ENCODE measurements at places on chromosomes 5 and 9.
A peak's percentile ranks its signal among the peaks of the same experiment; 100 is the strongest.

DNA sequence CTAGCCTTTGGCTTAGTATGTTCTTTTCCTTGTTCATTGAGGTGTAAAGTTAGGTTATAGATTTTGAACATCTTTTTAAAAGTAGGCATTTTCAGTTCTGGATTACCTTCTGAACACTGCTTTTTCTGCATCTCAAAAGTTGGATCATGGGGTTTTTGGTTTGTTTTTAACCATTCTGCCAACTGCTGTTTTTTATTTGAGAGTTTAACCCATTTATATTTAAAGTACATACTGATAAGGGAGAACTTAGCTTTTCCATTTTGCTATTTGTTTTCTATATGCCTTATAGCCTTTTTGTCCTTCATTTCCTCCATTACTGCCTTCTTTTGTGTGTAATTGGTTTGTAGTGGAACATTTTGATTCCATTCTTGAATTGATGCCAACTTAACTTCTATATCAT lies 30.5 kb upstream of the ZNF169 start:
- no peak for DNase-seq

- DNase-seq, result no peak
Observed at GRCh38 chr9:133702798-133703590, 35.2 kb downstream of the SARDH start.

DNA sequence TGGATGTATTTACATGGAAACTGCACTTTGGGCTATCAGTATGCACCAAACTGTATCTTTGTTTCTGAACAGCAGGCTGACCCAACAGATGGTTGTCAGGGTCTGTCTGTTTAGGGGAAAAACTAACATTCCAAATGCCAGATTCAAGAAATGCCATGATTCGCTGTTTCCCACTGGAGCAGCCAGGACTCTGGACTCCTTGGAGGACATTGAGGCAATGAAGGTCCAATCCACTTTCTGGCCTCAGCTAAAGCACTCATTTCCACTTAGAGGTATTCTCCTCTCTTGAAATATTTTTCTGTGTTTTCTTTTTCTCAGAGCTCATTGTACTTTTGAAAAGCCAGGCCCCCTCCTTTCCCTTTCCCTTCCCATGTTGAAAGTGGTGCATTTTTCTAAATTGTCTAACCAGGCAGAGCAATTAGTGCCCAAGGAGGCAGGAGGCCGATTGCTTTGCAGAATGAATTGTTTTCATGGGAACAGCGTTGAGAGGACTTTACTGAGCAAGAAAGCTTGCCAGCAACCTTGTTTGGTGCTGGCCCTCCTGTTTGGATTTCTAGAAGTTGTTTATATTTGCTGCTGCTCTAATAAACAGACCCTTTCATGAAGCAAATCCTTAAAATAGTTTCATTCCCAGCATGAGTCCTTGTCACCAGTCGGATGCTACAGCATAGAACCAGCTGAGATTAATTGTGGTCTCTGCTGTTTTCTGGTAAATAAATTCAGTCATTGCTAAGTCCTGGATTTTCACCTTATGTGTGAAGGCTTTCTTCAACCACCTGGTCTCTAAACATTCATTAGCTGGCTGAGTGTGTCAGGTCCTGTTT lies 132.8 kb upstream of the TAF11L2 start:
- DNase-seq, result no peak

GRCh38 chr5:55923865-55924500 lies 70.8 kb downstream of the IL6ST start:
- no peak for DNase-seq

DNA sequence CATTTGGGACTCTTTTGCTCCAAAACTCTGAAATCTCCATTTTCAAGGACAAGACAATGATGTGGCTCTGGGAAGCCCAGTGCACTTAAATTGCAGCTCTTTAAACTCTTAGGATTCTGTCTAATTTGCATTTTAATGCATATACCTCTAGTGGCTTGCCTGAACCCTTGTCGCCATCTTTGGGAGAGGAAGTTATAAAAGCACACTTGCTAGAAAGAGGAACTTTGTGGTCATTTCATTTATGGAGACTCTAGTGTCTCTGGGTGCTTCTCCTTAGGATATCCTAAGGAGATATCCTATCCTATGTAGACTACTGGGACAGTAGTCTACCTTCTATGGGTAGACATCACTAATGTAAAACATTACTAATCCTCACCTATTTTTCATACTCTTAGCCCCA lies 77.3 kb upstream of the SLC1A3 start:
- no peak for DNase-seq

DNA sequence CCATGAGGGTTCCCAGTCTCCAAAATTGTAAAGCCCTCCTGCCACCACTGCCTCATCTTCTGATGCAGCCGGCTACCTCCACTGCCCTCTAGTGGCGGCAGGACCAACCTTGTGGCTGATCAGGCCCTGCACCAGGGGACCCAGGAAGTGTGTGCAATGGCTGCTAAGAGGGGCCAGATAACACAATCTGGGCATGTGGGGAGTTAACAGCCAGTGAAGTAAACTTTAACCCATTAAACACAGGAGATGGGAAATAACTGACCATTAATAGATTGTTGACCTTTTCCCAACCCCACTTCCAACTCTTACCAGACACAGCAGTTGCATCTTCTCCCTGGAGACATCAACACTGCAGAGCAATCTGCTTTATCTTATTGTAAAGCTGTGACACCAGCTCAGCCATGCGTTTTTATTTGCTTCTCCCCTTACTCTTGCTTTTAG lies 63.3 kb downstream of the FREM1 start:
- peak; percentile 73 for DNase-seq

DNA sequence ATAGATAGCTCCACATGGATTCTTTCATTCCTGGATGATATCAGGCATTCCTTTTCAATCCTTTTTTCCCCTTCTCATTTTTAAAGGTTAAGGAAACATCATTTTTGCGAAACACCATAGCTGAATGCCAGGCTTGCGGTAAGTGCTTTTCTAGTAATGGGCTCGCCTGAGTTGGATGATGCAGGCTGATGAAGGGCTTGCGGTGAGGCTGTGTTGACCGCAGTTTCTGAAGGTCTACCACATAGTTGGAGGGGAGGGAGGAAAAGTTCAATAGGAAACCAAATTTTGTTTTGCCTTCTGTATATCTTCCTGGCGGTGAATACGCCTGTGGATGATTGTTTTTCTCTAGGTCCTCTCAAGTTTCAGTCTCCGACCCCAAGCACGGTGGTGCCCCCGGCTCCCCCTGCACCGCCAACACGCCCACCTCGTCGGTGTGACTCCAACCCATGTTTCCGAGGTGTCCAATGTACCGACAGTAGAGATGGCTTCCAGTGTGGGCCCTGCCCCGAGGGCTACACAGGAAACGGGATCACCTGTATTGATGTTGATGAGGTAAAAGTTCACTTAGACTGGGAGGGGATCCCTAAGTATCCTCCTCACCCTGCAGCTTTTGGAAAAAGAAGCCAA lies 24.3 kb downstream of the THBS4 start:
- no peak for DNase-seq

Data from HEK293T (cell line).